ENCODE measurements at places on chromosomes 7 and 10.

- no peak for DNase-seq
These were observed 1.8 kb downstream of the SNX8 start for GRCh38 chr7:2312267-2312929.

DNA sequence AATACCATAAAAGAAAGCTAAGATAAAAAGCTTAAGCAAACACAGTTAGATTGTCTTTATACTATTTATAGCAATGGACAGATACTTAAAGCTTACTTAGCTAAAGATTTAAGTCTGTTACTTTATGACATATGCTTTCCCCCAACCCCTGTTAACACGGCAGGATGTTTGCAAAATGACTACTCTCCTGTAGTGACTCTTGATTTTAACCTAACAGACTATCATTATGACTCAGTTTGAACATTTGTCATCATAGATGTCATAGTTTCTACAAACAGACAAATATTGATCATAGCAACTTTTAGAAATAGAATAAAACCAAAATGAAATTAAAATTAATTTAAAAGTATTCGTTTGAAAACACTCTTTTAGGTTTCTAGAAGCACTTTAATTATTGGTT, 7.8 kb upstream of the COMMD3 start:
- no peak for DNase-seq

DNA sequence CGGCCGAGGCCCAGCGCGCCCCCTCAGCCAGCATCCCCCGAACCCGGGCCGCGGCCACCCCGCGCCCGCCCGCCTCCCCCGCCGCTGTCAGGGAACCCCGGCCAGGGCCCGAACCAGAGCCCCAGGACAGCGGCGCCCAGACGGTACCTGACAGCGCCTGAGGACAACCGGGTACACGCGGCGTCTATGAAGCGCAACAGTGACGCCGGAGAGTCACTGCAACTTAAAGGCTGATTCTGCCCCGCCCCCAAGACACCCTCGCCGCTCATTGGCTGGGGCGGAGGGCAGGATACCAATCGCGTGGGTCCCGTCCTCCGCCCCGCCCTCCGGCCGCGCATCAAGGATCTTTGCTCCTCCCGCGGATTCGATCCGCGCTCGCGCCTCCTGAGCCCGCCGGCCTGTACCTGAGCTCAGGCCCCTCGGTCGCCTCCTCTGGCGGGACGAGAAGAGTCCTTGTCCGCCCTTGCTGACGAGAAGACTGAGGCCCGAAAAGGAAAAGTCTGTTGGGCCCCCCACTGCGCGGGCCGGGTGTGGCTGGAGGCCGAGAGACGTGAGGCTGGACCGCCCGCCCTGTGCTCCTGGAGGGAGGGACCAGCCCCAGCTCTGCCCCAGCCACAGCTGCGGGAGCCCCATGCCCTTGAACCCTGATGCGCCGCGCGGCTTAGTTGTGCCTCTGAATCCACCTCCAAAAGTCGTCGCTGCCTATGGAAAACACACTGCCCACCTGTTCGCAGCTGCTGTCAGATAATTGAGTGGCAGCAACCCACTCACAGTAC, at the start of gene OAT:
OAT (minus strand) TSS at position 198 of the 776 bp plus-strand sequence. CDS start 6,752 bp downstream, outside the sequence.
- peak; percentile 98 for DNase-seq

DNA sequence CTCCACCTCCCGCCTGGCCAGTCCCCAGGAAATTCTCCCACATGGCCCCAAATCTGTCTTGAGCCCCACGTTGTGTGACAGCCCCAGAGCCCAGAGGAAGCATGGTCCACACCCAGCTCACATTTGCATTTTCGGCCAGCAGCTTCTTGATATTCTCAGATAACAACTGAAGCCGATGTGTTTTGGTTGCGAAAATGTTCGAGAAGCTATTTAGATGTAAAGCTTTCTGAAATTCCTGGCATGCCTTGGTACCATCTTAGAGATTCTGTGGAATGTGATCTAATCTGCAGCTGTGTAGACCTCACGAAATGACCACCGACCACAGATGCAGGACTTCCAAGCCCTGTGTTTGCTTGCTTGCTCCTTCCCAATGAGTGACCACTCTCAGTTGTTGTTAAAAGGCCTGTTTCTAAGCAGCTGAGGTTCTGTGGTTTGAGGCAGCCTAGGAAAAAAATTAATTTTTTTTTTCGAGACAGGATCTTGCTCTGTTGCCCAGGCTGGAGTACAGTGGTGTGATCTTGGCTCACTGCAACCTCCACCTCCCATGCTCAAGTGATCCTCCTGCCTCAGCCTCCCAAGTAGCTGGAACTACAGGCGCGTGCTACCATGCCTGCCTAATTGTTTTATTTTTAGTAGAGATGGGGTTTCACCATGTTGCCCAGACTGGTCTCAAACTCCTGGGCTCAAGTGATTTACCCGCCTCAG, 8.8 kb downstream of the SLC4A2 start:
- DNase-seq: no peak

DNA sequence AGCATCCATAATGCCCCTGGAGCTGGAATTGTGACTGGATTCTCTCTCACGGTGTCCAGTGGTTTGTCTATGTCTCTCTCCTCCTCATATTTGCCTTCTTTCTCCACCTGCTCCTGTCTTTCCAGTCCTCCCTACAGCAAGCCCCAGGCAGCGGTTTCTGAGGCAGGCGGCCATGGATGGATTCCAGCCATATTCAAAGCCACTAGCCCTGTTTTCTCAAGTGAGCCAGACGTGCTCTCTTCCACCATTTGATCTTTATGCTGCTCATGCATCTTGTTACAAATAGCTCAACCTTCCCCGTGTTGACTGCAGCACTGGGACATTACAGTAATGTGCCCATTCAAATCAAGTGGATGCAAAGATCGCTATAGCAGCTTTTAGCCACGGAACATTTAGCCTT, 387.2 kb upstream of the PODXL start:
- no peak for DNase-seq

GRCh38 chr7:157423886-157424565, 87.2 kb downstream of the DNAJB6 start:
- no peak for DNase-seq

GRCh38 chr10:92850185-92850584, 1.9 kb downstream of the EXOC6 start:
- DNase-seq: no peak

- no peak for DNase-seq
These were observed 301.2 kb downstream of the FGFR2 start for GRCh38 chr10:121296881-121297585.

DNA sequence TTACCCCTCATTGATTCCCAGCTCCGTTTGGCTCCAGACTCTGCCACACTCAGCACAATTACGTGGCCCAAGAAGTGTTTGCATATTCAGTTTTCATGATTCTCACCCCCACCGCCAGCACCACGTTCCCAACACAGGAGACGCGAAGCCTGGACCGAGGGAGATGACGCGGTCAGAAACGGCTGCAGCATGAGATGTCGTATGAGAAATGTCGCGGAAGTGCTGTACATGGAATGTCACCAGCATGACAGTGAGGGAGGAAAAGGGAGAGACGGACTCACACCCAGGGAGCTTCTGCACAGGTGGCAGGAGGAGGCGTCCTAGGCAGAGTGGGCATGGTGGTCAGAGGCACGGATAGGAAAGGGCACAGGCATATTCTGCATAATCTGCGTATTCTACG, 188.3 kb downstream of the WDR37 start:
- DNase-seq: no peak

DNA sequence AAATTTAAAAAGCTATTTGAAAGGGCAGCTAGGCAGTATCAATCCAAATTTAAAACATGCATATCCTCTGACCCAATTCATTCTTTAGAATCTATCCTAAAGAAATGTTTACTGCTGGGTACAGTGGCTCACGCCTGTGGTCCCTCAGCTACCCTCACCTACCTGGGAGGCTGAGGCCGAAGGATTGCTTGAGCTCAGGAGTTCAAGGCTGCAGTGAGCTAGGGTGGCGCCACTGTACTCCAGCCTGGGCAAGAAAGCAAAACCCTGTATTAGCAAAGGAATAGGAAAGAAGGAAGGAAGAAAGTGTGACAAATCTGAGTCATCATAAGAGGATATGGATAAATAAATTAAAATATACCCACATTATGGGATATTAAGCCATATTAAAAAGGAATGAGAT, 36.3 kb downstream of the C7orf33 start:
- DNase-seq: no peak

DNA sequence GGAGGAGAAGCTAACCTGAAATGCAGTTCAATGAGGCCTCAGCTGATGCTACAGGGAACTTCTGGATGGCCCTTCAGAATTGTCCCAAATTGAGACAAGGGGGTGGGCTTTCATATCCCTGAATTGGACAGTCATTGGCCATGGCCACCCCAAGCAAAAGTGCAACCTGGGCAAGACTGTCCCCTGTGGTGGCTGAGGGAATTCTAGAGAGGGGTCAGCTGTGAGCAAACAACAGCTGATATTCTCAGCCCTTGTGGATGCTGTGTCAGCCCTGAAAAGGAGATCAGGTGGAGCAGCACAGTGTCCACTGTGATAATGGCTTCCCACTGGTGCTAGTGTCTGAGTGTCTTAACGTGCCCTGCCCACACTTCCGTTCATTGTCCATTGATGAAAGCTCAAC, 76.6 kb downstream of the SLC16A9 start:
- DNase-seq: no peak

DNA sequence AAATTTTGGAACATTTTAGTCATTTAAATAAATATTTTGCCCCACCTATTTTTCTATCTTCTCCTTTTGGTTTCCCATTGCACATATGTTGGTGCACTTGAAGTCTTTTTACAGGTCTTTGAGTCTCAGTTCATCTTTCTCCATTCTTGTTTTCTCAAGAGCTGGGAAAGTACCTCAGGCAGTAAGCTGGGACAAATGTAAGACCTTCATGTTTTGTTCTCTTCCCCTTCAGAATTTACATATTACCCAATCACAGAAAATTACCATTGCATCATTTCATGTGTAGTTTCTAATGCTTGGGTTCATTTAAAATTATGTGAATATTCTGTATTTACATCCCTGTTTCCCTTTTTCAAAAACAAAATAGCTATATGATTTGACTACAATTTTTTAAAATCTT, 1150.0 kb upstream of the POT1 start:
- no peak for DNase-seq

DNA sequence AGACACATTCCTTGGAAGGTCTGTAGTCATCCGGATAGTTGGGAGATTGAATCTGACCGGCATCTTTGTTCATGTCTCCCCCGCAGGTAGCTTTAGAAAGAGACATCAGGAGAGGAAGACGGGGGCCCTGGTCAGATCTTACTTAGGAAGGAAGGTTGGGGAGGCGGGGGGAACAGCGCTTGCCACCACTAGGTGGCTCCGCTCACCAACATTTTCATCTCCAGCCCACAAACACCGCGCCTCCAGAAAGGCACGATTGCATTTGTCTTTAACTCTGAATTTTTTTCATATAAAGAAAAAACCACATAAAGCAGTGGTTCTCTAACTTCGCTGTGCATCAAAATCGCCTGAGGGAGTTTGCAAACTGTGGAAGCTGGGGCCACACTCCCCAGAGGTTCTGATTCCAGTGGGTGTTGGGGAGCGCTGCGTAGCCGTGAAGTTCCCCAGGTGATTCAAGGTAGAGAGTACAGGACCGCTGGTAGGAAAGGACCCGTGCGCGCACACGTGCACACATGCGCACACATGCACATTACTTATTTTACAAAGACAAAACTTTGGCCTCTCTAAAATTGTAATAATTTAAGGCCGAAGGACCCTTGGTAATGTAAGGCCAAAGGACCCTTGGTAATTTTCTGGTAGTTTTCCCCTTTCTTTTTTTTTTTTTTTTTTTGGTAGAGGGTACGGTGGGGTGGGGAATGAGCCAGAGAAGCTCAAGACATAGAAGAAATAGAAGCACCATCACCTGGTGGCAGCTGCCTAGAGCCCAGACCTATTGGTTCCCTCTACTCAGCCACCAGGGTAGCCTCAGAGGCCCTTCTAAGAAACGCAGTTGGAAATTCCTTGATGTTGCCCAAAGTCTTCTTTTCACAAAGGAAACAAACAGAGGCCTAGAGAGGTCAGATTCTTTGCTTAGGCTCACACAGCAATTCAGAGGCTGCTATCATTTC, 37.4 kb upstream of the OPALIN start:
- peak; percentile 85 for DNase-seq

DNA sequence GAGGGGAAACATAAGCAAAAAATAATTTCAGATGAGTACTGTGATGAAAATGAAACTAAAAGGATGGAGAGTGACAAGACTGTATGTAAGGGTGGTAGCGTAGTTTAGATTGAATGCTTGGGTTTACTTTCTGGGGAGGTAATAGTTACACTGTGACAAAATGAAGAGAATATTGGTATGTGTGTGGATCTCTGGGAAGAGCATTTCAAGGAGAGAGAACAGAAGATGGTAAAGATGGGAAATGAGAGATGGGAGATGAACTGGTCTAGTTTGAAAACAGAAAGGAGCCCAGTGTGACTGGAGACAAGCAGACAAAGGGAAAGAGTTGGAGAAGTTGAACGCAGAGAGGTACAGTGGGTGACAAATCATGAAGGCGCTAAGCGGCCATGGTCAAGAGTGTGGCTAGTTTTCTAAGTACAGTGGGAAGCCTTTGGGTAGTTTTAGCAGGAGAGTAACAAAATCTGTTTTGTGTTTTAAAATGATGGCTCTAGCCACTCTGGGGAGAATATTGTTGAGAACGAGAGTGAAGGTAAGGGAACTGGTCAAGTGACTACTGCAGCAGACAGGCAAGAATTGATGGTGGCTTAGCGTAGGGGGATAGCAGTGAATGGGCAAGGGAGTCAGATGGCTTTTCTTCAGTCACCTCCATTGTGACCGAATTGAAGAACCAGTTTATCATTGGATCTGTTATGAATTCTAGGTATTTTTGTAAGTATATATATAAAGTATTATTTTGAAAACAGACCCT, 22.6 kb downstream of the PALS2 start:
- no peak for DNase-seq

- no peak for DNase-seq
These were observed 81.2 kb downstream of the EGFR start for GRCh38 chr7:55099821-55100543.

Measured in dorsolateral prefrontal cortex (tissue), 122 donors.